ENCODE measurements at places on chromosomes 5 and 9. TPM values are rescaled to one million over a fixed set of nuclear protein-coding genes. Genes with fewer than 3 reads are reported as not detected.

The FCN1 gene
- not detected for total RNA-seq

The CLINT1 gene
- total RNA-seq, result 144 TPM

The SH3GL2 gene
- 0.06 TPM for total RNA-seq

The LRRTM2 gene
- total RNA-seq, result 1.2 TPM

The MARVELD2 gene
- 4.4 TPM for total RNA-seq

The TCF7 gene
- total RNA-seq, result 0.31 TPM

The ABCA1 gene
- 16.8 TPM for total RNA-seq

The TMEM252 gene
- not detected for total RNA-seq

The SLC6A19 gene
- not detected for total RNA-seq

The PITX1 gene
- total RNA-seq, result not detected

The DDX41 gene
- total RNA-seq, result 127 TPM

The CDC37L1 gene
- total RNA-seq, result 12.5 TPM

The SHOC1 gene
- not detected for total RNA-seq

The CCL28 gene
- 2.0 TPM for total RNA-seq

The DMRTA1 gene
- 0.25 TPM for total RNA-seq

The IFNK gene
- not detected for total RNA-seq

The PDE6A gene
- 0.06 TPM for total RNA-seq

The CCL21 gene
- 0.76 TPM for total RNA-seq

The NKD2 gene
- 3.1 TPM for total RNA-seq

The SPEF2 gene
- total RNA-seq, result 0.63 TPM

The FGF1 gene
- 0.44 TPM for total RNA-seq

The MCCC2 gene
- total RNA-seq, result 9.9 TPM

The RNF130 gene
- 16.4 TPM for total RNA-seq

The KIF12 gene
- not detected for total RNA-seq

The CEL gene
- 0.44 TPM for total RNA-seq

The NR2F1-AS1 gene
- total RNA-seq, result 3.7 TPM

The GPR150 gene
- not detected for total RNA-seq

The PCDHGB5 gene
- 23.0 TPM for total RNA-seq

The CDKN2B-AS1 gene
- total RNA-seq, result 1.9 TPM

The AHRR gene
- 3.5 TPM for total RNA-seq

The EFNA5 gene
- 53.3 TPM for total RNA-seq

The HDAC3 gene
- 35.5 TPM for total RNA-seq

The AQP3 gene
- 1.3 TPM for total RNA-seq

The FIBCD1 gene
- not detected for total RNA-seq

The NDUFAF2 gene
- total RNA-seq, result 18.9 TPM

The PCDHB16 gene
- total RNA-seq, result 0.63 TPM

The HAVCR1 gene
- total RNA-seq, result not detected

The NSG2 gene
- not detected for total RNA-seq

The MSMP gene
- total RNA-seq, result 6.2 TPM

The MCTP1 gene
- 321 TPM for total RNA-seq

The SPAG8 gene
- total RNA-seq, result 0.32 TPM

The UTP15 gene
- 23.0 TPM for total RNA-seq

The TSLP gene
- total RNA-seq, result 0.06 TPM

The MYOZ3 gene
- total RNA-seq, result 0.88 TPM

The GTF2H2C gene
- 30.9 TPM for total RNA-seq

The CNTNAP3 gene
- 18.5 TPM for total RNA-seq

The SPAAR gene
- total RNA-seq, result 5.8 TPM

The RAI14 gene
- 453 TPM for total RNA-seq

The ERGIC1 gene
- total RNA-seq, result 122 TPM

The ADGRV1 gene
- under 0.01 TPM for total RNA-seq

The CAMK2A gene
- total RNA-seq, result not detected

The HEMGN gene
- total RNA-seq, result not detected

The OTP gene
- not detected for total RNA-seq

The AGXT2 gene
- not detected for total RNA-seq

The SNCAIP gene
- 30.0 TPM for total RNA-seq

The GLDC gene
- total RNA-seq, result 4.3 TPM
